GM03348 (cell line): ENCODE measurements at places on chromosomes 16 and 17.

- no peak for DNase-seq
Measured at GRCh38 chr17:48378238-48378637, 51.8 kb downstream of the SKAP1 start.

- DNase-seq = no peak
Measured at GRCh38 chr16:2205967-2206313, 686 bp downstream of the MLST8 start.

- peak; percentile 80 for DNase-seq
Measured at GRCh38 chr16:73176577-73177013, 128.7 kb upstream of the ZFHX3 start.

DNA sequence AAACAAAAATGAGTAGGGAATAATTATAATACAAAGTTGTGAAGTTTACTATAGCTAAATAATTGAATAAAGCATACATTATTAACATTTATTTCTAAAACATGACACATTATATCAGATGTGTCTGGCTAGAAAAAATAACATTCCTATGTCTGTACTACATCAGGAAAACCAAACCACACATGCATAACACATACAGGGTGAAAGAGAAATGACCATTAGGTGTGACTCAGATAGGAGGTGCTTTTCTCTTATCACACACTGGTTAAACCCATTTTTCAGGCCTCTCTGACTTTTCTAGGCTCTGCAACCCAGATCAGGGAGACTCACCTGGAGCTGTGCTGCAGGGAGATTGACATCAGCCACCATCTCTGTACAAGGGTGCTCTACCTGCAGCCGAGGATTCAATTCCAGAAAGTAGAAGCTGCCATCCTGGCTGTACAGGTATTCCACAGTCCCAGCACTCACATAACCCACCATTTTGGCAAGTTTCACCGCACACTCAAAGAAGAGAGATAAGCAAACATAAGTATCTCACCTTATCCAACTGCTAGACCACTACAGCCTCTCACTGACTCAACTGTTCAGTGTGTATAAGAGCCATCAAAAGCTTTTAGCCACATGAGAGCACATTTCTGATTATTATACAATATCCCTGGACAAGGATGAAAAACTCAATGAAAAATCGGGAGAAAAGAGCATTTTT lies 116.6 kb upstream of the C17orf78 start:
- DNase-seq = peak; percentile 30

DNA sequence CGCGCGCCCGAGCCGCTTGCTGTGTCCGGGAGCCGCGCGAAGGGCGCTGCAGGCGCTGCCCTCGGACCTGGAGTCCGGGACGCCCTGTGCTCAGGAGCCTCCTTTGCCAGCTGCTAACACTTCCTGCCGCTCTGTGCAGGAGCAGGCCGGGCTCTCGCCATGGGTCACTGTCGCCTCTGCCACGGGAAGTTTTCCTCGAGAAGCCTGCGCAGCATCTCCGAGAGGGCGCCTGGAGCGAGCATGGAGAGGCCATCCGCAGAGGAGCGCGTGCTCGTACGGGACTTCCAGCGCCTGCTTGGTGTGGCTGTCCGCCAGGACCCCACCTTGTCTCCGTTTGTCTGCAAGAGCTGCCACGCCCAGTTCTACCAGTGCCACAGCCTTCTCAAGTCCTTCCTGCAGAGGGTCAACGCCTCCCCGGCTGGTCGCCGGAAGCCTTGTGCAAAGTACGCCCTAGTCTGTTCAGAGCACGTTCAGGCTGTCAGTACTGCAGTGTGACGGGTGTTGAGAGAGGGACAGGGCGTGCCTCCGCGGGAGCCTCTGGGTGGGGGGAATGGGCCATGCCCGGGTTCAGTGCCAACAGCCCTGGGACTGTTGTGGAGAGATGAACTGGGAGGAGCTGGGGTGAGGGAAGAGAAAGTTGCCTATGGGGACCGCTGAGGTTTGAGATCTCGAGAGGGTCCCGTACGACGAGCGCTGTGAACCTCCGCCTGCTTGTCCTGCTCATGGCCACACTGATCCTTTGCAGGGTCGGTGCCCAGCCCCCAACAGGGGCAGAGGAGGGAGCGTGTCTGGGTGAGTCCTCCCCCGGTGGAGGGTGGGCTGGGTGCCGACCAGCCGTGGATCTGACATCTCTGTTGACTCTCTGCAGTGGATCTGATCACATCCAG lies 1.3 kb downstream of the ZNF276 start:
- no peak for DNase-seq

DNA sequence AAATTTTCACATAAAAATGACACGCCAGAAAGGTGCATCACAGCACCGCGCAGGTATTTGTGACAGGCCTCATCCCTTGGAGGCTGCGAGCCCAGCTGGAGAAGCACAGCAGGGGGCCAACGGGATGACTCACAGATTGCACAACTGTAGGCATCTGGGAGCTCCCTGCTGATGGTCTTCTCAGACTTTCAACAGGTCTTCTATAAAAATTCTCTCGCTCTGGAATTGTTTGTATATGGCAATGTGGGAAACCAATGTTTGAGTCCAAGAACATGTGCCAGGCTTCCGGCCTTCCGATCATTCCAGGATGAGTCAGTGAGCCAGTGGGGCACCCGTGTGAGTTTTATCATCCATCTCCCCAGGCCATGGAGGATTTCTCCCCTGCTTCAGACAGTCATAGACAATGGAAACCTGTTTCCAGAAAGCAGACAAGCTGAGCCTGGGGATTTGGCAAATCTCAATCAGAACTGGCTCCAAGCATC lies 24.1 kb upstream of the ADORA2B start:
- peak; percentile 48 for DNase-seq

- peak; percentile 84 for DNase-seq
Measured at GRCh38 chr17:59837308-59838051, 55.3 kb downstream of the TUBD1 start.

- DNase-seq = no peak
Measured at GRCh38 chr17:58694302-58694701, 1.9 kb downstream of the RAD51C start.

- DNase-seq = no peak
Measured at GRCh38 chr17:14752011-14752410, 451.1 kb downstream of the HS3ST3B1 start.

DNA sequence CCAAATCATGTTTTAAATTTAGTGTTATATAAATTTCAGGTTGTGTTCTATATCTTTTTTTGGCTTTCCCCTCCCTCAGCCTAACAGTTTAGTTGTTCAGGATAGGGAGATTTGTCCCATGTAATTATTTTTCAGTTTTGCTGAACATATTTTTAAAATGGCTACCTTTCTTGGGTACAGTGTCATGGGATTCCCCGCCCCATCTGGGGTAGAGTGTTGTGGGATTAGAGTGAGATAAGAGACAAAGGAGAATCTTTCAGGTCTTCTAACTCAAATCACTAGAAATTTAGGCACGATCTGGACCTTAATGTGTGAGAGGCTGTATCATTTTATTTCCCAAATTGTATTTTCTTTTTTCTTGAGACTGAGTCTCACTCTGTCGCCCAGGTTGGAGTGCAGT lies 24.8 kb downstream of the NFAT5 start:
- DNase-seq = no peak

DNA sequence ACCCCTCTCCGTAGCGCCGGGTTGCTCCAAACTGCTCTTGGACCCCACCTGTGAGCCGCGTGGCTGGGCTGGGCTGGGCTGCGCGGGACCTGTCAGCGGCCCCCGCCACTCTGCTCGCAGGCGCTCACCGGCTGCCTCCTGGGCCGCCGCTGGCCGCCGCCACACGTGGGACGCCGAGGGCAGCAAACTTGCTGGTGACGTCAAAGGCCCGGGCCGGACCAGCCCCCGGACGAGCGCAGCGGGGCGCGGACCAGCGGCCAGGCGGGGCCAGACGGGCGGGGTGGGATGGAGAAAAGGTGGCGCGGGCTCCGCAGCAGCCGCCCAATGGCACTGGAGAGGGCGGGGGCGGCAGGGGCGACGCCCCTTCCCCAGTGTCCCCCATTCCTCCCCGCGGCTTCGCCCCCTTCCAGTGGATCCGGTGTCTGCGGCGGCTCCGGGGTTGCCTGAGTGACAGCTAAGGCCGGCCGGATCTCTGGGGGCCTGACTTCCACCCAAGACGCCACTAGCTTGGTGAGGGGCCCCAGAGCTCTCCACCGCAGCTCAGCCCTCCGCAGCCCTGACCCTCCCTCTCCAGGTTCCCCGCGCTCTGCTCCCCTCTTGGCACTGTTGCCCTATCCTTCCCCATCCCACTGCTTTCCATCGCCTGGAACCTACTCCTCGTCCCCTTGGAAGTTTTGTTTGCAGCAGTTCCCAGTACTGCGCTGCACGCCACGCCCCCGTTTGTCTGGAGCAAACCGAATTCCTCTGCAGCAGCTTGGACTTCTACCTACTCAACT lies at the start of gene HS3ST3A1:
Gene HS3ST3A1, minus strand, starts transcription at position 154 of the 776 bp plus-strand sequence. CDS start 800 bp downstream, outside the sequence.
- DNase-seq = peak; percentile 95

- peak; percentile 62 for DNase-seq
Measured at GRCh38 chr17:4232168-4232813, 31.5 kb downstream of the ANKFY1 start.

DNA sequence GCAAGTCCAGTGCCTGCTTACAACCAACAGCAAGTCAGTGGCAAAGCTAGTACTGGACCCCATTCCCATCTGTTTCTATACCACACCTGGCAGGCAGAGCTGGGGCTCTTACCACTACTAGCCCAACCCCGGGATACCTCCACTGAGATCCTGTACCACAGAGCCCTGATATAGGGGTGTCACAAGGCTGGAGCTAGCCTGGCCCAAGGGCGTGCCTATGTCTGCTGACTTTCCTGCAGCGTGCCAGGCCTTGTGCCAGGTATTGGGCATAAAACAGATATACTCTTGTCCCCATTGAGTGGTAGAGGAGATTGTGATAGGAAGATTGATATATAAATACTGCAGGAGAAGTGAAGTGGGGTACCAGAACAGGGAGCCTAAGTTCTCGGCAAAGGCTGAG lies 44.4 kb downstream of the PLD6 start:
- DNase-seq = no peak

GRCh38 chr17:70813355-70813930 lies 644.1 kb downstream of the KCNJ2 start:
- DNase-seq = no peak

GRCh38 chr17:78852709-78853121 lies 12.1 kb upstream of the USP36 start:
- no peak for DNase-seq

DNA sequence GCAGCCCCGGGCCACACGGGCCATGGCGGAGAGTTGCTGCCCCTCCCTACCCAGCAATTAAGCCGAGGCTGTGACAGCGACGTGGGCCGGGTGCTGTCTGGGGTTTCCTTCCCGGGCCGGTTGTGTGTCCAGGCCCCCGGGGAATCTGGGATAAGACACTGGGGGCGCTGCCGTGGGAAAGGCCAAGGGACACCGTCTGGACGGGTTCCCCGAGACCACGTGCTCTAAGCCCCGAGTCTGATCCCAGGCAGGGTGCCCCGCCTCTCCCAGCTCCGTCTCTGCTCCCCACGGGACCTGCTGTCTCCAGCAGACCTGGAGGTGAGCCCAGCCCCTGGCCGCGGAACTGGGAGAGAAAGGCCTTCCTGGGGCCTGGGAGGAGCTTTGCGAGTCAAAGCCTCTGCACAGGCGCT lies 92.2 kb downstream of the IRX3 start:
- DNase-seq = peak; percentile 62

- DNase-seq = peak; percentile 7
Measured at GRCh38 chr16:83404261-83404660, 403.5 kb upstream of the HSBP1 start.

- no peak for DNase-seq
Measured at GRCh38 chr17:34549966-34550365, 29.4 kb upstream of the TMEM132E start.

GRCh38 chr16:71367241-71367976 lies 8.9 kb downstream of the CALB2 start:
- DNase-seq = peak; percentile 70

DNA sequence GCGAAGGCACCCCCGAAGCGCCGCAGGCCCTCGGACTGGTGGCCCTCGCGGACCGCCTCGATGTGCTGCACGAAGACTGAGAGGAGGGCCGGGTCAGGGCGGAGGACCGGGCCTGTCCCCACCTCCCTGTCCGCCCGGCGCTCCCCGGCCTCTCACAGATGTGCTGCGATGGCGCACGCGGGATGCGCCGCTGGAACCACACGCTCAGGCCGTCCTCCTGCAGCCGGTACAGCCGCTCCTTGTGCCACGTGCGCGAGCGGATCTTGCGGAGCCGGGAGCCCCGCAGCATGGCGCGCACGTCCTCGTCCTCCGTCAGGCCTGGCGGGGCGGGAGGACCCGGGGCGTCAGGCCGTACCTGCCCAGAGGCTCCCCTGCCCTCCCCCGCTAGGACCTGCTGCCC lies 11.3 kb downstream of the PLCD3 start:
- DNase-seq = no peak

DNA sequence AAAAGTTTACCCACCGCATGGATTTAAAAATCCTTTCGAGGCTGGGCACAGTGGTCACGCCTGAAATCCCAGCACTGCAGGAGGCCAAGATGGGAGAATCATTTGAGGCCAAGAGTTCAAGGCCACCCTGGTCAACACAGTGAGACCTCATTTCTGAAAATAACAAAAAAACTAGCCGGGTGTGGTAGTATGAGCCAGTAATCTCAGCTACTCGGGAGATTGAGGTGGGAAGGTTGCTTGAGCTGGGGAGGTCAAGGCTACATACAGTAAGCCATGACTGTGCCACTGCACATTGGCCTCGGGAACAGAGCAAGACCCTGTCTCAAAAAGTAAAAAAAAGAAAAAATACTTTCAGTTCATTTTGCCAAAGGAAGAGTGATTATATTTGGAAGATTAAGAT lies 12.7 kb downstream of the GNA13 start:
- no peak for DNase-seq

- DNase-seq = peak; percentile 95
Measured at GRCh38 chr17:18257982-18258355, 569 bp downstream of the FLII start.

GRCh38 chr17:7825206-7825990 lies 8.6 kb upstream of the KDM6B start:
- no peak for DNase-seq

DNA sequence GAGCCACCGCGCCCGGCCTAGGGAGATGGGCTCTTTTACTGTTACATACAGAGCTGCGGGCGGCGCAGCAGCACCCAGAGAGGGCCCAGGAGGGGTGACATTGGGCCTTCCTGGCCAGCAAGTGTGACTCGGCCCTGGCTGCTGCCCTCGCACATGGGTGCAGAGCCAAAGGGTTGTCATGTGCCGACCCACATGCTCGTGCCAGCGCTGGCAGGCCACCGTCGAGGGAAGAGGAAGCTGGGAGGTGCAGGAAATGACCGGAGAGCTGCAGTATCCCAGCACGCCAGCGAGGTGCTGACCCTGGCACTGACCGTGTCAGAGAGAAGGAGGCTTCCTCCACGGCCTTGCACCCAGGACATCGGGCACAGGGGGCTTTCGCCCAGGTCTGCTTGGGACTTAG lies 8.0 kb downstream of the ENDOV start:
- DNase-seq = no peak

GRCh38 chr17:1786708-1787107 lies 24.8 kb downstream of the SERPINF1 start:
- DNase-seq = no peak

DNA sequence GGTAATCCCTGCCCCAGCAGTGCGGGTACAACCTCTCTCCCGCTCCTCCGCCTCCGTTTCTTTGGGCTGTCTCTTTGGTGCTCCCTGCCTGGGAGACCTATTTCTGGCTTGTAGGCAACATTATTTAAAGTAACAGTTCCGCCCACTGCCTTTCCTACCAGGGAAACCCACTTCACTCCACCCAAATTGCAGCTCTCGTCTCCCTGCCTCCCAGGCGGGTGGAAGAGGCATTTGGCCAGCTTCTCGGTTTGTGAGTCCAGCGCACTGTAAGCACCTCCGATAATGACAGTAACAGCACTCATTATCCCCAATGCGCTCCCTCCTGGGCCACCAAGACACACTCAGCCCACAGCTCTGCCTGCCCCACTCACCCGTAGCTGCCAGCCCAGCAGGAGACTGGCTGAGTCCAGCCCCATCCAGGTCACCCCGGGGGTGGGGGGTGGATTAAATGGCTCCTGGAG lies 165.1 kb upstream of the CDC42EP4 start:
- no peak for DNase-seq
